ENCODE measurements at places on chromosomes 13 and 19. TPM values are rescaled to one million over a fixed set of nuclear protein-coding genes. Genes with fewer than 3 reads are reported as not detected.

Gene ATP4A
- 0.73 TPM for total RNA-seq

DNA sequence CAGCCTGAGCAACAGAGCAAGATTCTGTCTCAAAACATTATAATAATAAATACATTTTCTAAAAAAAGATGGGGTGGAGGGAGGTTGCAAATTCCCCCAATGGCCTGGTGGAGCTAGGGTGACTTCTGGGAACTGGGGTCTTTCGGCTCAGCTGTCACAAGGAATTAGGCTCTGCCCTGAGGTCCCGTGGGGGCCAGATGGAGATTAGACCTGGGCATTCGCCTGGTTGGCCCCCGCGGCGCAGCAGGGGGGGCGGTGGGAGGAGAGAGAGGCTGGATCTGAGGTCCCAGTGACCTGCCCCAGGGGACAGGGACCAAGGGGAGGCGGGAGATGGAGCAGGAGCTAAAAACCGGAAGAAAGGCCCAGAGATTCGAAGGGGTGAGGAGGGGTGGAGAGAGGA lies 14.8 kb downstream of the FUT6 start:
- DNase-seq: no peak

DNA sequence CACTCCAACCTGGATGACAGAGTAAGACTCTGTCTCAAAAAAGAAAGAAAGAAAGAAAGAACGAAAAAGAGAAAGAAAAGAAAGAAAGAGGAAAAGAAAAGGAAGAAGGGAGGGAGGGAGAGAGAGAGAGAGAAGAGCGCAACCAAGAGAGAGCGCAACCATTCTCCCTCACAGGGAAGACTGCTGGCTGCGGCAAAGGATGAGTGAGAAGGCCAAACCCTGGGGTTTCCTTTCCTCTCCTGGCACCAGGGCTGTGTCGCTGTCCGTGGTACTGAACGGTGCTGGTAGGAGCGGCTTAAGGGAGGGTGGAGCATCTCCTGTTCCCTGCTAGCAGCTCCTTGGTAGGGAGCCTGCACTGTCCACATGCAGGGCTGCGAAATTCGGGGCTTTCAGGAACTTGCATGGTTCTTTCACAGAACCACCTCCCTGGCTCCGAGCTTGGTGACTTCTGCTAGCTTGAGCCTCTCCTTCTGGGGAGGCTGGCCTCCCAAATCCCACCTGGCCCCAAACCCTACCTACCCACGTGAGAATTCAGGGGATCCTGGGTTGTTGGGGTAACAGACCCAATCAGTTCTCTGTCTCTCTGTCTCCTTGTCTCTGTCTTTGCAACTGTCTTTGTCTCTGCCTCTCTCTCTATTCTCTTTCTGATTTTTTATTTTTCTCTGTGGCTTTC lies 51.1 kb upstream of the ZNRF4 start:
- peak; percentile 90 for DNase-seq

DNA sequence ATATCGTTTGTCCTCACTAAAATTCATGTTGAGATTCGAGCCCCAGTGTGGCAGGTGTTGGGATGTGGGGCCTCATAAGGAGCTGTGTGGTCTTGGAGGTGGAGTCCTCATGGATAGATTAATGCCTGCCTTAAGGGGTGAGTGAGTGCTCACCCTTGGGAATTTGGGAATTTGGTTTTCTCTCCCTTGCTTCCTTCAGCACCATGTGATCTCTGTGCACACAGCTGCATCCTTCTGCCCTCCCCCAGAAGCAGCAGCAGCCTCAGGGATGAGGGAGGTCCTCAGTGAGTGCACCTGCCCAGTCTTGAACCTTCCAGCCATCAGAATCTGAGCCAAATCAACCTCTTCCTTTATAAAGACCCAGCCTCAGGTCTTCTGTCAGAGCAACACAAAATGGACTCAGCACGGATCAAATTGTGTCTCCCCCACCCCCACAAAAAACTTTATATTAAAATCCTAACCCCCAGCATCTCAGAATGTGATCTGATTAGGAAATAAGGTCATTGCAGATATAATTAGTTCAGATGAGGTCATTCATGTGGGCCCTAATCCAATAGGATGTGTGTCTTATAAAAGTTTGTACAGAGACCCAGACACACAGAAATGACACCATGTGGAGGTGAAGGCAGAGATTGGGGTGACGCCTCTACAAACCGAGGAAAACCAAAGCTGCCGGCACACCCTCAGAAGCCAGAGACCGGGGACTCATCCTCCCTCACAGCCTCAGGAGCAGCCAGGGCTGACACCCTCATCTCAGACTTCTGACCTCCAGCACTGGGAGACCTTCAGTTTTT lies 12.9 kb downstream of the CYTH2 start:
- no peak for DNase-seq

DNA sequence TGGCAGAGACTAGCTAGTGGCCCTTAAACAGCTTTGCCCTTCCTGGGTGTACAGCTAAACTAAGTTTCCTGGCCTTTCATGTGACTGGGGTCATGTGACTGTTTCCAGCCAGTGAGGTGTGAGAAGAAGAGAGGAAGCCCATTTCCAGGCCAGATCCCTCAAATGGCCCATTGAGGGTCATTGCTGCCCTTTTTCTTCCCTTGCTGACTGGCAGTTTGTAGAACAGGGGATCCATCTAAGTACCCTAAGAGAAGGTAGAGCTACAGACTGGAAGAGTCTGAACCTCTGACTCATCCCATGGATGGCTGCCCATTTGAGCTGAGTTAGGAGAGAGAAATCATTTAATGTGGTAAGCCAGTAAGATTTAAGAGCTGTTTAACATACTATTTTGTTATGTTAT lies 2.8 kb downstream of the SWSAP1 start:
- DNase-seq: no peak

GRCh38 chr13:57633950-57634838 lies 2.6 kb downstream of the PCDH17 start:
- peak; percentile 15 for DNase-seq

- DNase-seq: no peak
Observed at GRCh38 chr13:19910336-19911072, 47.1 kb upstream of the ZMYM5 start.

GRCh38 chr13:114112826-114113322 lies 19.5 kb downstream of the RASA3 start:
- DNase-seq: no peak

GRCh38 chr13:104967376-104967775 lies 1568.1 kb downstream of the EFNB2 start:
- no peak for DNase-seq

DNA sequence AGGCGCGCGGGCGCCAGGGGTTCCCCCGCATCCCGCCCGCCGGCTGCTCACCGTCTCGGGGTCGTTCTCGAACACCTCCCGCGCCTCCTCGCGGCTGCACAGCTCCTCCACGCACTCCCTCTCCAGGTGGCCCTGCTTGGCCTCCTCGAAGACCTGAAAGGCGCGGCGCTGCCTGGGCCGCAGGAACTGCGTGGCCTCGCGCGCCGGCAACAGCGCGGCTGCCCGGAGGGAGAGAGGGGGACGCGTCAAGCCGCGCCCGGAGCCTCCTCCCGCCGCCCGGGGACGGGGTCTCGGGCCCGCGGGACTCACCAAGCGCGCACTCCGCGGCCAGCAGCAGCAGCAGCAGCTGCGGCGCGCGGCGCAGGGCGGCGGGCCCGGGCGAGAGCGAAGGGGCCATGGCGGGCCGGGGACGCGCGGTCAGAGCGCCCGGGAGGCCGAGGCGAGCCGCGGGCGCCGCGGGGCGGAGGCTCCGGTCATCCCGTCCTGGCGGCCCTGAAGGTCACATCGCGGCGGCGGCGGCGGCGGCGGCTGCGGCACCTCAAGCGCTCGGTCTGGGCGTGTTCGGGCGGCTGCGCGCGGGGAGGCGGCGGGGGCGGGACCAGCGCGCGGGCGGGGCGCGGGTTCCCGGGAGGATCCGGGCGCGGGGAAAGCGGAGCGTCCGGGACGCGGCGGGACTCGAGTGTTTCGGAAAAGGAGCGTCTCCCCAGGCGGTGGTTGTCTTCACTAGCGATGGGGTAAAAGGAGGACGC lies at the start of gene GAS6:
Gene GAS6, minus strand, starts transcription at position 553 of the 749 bp plus-strand sequence. Its CDS starts 156 bp downstream, at position 397.
- DNase-seq: peak; percentile 59

DNA sequence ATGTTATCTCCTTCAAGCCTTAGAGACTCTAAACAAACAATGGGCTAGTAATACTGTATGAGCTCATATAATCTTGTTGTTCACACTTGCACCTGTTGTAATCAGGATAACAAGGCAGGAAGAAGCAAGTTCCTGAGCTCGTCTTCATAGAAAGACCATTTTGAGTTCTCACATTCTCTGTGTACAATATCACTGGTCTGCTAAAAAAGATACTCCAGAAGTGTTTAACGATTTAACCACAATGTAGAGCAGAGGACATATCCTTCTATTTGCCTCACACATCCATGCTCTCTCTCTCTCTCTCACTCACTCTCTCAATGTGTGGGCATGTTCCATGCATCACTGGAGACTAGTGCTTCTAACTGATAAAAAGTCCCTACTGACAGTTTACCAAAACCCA lies 122.9 kb downstream of the MIPEP start:
- no peak for DNase-seq

- DNase-seq: no peak
Observed at GRCh38 chr19:42367929-42368328, 22.2 kb downstream of the CNFN start.

DNA sequence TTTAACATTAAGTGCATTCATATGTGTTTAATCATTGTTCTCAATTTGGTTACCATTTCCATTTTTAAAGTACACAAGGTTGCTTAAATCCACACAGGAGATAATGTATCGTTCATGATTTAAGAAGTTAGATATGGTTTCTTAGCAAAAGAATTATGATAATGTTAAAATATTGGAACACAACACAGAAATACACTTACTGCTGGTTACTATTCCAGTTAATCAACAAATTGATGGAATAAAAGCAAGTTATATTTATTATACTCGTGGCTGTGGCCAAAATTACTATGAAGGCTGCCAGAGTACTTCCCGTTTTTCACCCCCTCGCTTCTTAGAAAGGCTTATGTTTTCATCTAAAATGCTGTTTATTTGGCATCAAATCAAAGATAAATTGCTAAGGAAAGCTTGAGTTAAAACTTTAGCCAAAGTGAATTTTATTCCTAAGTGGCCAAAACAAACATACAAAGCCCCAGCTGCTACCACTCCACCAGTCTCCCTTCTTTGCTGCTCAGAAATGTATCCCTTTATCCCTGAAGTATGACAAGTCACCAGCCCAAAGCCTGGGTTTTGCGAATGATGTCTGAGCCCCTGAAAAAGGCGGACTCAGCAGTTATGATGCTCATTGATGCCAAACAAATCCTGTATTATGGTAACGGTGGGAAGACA lies 27.7 kb downstream of the LCP1 start:
- no peak for DNase-seq

DNA sequence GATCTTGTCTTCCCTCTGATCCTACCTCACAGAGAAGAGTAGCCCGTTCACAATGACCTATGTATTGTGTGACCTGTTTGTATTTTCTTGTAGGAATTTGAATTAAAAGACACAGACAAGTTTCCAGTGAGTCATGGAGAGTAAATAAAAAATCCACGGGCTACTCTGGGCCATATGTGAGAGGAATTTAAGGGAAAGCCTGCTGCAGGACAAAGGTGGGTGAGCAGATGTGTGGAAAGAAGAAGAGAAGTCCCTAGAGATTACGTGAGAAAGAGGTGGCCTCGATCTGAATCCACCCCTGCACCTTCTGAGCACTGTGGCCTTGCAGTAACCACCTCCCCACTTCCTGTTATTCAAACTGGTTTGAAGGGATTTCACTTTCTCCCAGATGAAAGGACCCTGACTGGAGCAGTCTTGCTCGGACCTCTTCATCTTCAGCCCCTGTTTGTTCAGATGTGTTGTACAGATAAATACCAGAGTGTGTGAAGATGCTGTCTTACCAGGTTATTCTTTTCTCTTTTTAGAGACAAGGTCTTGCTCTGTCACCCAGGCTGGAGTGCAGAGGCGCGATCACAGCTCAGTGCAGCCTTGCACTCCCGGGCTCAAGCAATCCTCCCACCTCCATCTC lies 205.4 kb downstream of the PDS5B start:
- no peak for DNase-seq

GRCh38 chr19:47682939-47683338 lies 30.3 kb upstream of the EHD2 start:
- no peak for DNase-seq
